ENCODE measurements at places on chromosomes 16 and 17.

GRCh38 chr17:49959183-49959935 is 9.6 kb upstream of the DLX4 start:
- DNase-seq = peak; percentile 30

DNA sequence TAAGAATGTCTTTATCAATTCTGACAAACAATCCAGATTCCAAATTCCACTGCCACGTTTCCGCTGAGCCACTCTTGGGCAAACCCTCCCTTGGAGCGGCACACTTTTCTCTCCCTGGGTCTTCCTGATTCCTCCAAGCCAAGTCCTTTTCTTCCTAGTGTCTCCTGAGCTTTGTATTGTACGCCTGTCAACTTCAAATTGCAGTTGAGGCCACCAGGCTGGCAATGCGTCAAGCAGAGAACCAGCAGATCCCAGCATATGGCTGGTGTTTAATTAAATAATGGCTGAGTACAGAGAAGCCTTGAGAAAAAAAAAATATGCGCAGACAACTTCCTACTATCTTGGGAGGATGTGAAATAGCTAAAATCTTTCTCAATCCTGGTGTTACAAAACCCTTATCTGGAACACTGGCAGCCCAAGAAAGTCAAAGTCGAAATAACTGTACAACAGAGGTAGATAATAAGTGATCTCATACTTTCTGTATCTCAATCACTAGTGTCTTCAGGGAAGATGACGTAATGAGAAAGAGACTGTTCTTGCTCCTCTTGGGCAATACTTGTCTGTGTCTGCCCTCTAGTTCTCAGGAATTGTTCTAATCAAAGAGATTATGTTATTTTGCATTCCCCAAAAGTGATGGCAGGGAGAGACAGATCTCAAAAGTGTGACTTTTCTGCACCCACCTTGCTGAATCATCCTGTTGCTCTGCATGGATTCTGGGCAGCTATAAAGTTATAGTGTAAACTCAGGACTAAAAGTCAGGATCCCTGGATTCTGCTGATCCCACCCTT is 15.0 kb downstream of the SMIM36 start:
- DNase-seq = peak; percentile 87

DNA sequence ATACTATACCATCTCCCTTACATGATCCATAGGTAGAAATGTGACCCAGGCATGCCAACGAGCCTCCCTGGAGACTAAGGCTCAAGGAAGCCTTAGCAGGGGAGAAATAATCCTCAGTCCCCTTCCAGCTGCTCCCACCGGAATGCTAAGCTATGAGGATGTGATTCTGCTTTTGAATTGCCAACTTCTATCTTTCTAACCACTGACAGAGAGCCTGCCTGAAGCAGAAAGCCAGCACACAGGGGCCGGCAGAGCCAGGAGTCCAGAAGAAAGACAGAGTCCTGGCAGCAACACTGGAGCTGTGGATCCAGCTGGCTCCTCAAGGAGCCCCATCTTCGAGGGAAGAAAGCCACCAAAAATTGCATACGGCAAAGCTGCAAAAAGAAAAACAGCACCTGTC is 579.6 kb upstream of the CDH5 start:
- DNase-seq = no peak

- DNase-seq = no peak
These were observed 27.9 kb upstream of the HYDIN start for GRCh38 chr16:71258372-71258771.

- DNase-seq = no peak
These were observed 6.7 kb downstream of the CLUH start for GRCh38 chr17:2704890-2705248.

DNA sequence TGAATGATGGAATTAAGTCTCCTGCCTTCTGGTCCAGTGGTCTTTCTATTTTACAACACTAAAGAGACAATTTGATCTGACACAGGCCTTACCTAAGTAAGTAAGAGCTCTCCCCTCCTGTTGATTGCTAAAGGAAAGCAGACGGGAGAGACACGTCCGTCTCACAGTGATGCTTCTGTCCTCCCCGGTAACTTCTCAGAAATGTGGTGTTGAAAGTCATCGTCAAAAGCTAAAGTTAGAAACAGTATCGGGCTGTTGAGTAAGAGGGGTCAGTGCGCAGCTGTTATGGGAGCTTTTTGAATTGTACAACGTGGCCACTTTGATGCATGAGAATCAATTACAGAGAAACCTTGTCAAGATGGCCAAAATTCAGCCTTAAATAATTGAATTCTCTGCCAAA is 1.9 kb upstream of the RBFOX1 start:
- DNase-seq = no peak

DNA sequence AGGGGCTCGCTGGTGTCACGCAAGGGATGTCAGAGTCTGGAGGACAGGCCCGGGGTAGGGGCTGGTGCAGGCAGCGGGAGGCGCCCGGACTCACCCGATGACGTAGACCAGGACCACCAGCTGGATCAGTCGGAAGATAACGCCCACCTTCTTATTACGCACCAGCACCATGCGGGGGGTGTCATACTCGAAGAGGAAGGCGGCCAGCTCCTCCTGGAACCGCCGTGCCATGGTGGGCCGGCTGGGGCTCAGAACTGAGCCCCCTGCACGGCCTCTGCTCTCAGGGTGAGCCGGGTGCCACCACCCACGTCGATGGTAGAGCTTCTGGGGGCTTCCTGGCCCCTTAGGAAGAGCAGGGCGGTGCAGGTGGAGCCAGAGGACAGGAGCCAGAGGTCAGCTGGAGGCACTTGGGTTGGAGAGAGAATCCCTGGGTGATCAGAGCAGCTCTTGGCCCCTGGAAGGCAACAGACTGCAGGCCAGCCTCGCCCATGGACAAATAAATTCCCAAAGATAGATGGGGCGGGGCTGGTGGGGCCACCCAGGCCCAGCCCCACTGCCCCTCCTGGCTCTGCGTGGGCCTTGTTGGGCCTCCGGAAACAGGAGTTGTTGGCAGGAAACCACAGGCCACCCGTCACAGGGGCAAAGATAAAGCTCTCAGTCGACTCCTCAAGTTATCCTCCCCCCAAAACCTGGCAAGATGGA is at the start of gene P2RX1:
TSS of gene P2RX1 (minus strand) at position 471 of the 702 bp plus-strand sequence. CDS start at position 231, 240 bp downstream.
- DNase-seq = peak; percentile 53

DNA sequence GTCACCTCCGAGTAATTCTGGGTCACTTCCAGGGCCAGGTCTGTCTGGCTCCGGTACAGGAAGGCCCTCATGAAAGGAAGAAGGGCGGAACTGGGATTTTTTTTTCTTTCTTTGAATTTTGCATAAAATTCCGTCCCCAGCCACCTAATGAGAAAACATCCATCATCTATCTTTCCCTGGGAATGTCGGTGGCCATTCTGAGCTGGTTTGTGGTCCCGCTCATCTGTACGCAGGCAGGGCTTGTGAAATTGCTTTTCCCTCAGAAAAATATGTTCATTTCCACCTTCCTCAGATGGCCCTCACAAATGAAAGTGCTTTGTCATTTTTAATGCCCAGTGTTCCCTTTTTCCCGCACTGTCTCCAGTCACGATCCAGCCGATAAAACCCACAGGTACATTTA is 353.0 kb upstream of the ZFHX3 start:
- no peak for DNase-seq

DNA sequence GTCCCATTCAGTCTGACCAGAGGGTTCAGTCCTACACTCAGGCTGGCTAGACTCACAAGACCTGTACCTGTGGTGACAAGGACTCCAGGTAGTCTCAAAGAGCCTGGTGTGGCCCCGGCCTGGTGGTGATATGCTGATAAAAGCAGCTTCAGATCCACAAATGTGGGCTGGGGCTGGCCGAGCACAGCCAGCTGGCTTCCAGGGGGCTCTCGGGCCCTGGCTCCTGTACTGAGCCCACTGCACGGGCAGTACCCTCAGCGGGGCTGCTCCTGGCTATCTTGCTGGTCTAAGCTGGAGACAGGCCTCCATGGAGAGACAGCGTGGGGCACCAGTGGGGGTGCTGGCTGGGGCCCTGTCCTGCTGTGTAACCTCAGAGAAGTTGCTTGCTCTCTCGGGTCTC is 4.3 kb downstream of the SMIM5 start:
- no peak for DNase-seq

DNA sequence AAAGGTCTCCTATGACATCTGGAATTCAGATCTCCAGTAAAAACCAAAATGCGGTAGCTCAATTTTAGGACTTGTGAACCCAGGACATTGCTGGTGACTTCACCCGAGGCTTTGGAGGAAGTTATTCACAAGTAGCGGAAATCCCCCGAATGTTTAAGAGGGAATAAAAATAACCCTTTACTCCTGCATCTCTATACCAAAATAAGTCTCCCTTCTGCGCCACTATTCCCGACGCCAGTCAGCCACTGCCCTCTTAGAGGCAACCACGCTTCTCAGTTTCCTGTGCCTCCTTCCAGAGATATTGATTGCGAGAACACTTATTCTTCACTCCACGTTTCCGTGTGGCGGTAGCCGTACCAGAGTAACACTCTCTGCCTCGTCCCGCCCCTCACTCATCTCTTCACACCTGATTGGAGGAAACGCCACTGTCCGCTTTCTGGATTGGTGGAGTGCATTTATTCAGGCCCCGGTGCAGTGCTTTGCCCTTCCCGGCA is 27.4 kb downstream of the EMP2 start:
- peak; percentile 75 for DNase-seq

DNA sequence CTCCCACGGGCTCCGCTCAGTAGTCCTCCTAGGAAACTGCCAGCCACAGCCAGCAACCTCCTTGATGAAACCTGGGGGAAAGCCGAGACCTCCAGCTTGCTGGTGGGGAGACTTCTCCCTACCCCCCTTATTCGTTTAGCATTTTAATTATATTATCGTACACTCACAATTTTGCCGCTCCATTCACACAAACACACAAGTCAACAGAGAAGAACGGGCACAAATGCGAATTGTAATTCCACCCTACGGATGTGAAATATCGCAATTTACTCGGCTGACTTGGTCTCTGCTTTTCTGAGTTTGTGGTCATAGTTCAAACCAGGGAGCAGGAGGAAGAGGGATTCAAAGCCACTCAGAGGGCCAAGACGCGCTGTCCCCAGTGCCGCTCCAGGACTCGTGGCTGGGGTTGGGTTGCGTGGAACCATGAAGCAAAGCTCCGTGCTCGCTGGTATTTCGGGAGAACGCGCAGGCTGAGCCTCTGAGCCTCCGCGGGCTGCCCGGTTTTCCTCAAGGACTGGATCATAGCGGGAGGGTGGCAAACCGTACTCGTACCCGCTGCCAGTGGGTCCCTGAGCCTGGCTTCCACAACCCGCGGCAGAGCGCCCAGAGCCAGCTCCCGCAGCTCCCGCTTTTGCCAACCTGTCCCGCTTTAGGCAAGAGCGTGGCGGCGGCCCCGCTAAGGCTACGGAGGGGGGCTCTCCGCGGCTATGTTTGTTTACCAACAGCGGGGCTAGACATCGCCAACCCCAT is 2.0 kb downstream of the LHX1 start:
- no peak for DNase-seq

GRCh38 chr16:27924411-27925118 is 138.9 kb downstream of the GSG1L start:
- peak; percentile 3 for DNase-seq

- no peak for DNase-seq
These were observed 121.5 kb downstream of the CCDC182 start for GRCh38 chr17:57623620-57624019.

Data from inflammatory macrophage treated with lipopolysaccharide for 1 hour (primary cell).